ENCODE measurements at places on chromosomes 5 and 9. TPM values are rescaled to one million over a fixed set of nuclear protein-coding genes. Genes with fewer than 3 reads are reported as not detected.

Gene NKD2
- not detected for total RNA-seq

Gene LCN2
- 154 TPM for total RNA-seq

Gene NUDT12
- 23.4 TPM for total RNA-seq

Gene DND1
- total RNA-seq = not detected

Gene PAX5
- not detected for total RNA-seq

Gene IL9
- not detected for total RNA-seq

Gene UGT3A2
- not detected for total RNA-seq

Gene EGFL7
- total RNA-seq = 23.9 TPM

Gene PRDM9
- under 0.01 TPM for total RNA-seq

Gene SNAPC4
- total RNA-seq = 8.9 TPM

Gene CD180
- not detected for total RNA-seq

Gene ZNF366
- total RNA-seq = not detected

Gene SLC34A1
- total RNA-seq = 0.43 TPM

Gene SH3GL2
- total RNA-seq = 0.48 TPM

Gene BAAT
- total RNA-seq = 0.24 TPM

Gene IL3
- not detected for total RNA-seq

Gene SLC6A7
- total RNA-seq = not detected

Gene SAXO1
- not detected for total RNA-seq

Gene LEAP2
- 0.21 TPM for total RNA-seq

Gene CAMLG
- 30.5 TPM for total RNA-seq

Gene STPG3
- total RNA-seq = not detected

Gene PCDHGC4
- total RNA-seq = 0.48 TPM

Gene SVEP1
- 1.2 TPM for total RNA-seq

Gene TAS2R1
- total RNA-seq = not detected
